Cardiac muscle cell (in vitro differentiated cells and primary cell): ENCODE measurements at places on chromosomes 12 and 14.

DNA sequence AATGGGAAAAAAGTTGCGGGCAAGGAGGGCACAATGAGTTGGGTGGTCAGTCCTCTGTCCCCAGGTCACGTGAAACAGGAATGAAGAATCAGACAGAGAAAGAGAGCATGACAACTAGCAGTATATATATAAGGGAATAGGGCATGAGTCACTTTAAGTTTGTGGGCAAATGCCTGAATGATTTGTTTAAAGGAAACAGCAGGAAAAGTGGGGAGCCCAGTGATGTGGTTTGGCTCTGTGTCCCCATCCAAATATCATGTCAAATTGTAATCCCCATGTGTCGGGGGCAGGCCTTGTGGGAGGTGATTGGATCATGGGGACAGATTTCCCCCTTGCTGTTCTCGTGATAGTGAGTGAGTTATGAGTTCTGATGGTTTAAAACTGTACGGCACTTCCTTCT lies 195.3 kb upstream of the IGF1 start:
- no peak for DNase-seq

DNA sequence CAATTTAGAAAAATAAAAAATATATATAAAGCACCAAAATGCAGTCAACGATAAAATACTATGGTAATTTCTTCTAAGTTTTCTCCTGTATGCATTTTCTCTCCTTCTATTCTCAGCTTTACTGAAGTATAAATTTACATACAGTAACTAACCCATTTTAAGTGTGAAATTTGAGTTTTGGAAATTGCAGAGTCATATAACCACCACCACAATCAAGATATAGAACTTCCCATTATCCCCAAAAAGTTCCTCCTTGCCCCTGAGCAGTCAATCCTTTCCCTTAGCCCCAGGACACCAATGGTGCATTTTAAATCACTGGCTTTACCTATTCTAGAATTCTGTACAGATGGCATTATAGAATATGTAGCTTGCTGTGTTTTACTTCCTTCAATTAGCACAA lies 31.0 kb upstream of the BBS10 start:
- DNase-seq: no peak

DNA sequence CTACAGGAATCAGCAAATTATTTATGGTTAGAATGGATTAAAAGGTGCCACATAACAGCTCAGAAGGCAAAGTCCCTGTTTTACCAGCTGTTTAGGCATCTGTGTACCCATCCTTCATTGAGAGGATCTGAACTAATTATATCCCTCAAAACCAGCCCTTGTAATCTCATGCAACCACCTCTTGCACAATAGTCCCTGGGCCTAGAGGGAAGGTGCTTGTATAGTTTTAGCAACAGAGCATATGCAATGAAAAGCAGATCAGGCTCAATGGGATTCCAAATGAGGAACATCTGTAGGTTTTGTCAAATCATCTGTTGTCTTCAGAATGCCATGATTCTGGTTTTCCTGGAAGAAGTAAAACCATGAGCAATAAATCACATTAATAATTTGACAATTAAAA lies 26.0 kb upstream of the GLIPR1L2 start:
- no peak for DNase-seq

DNA sequence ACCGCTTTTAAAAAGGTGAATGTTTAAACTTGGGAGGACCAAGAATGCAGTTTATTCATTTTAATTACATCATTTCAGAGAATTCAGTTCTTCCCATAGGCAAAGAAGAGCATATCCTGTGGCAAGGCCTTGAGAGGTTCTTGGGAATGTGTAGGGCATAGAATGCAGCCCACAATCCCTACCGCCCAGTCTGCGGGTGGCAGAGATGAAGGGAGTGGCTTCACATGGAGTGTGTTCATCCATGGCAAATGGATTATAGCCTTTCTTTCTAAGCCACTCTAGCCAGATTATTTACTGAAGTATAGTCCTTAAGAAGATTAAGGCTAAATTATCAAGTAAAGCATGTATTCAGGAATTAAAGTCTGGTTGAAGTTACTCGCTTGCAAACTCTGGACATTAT lies 97.4 kb downstream of the TSPAN8 start:
- DNase-seq: no peak

- DNase-seq: no peak
Measured at GRCh38 chr12:94659346-94659930, 9.1 kb upstream of the TMCC3 start.

- peak; percentile 59 for DNase-seq
Measured at GRCh38 chr14:65840786-65841185, 428.3 kb downstream of the FUT8 start.

DNA sequence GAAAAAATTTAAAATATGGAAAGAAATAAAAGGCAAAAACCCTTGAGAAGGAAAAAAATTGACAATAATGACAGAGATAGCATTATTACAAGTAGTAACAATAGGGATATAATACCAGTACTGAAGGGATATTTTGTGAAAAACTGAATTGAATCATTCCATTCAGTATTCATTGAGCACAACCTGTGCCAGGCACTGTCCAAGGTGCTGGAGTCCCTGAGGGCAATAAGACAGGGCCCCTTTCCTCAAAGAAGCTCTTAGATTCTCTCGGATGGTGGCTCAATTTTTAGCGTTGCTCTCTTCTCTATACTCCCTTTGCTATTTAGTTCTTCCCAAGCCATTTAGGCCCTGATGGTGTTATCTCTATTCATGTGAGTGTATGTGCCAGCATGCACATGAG lies 34.3 kb upstream of the GAS2L3 start:
- DNase-seq: peak; percentile 65

DNA sequence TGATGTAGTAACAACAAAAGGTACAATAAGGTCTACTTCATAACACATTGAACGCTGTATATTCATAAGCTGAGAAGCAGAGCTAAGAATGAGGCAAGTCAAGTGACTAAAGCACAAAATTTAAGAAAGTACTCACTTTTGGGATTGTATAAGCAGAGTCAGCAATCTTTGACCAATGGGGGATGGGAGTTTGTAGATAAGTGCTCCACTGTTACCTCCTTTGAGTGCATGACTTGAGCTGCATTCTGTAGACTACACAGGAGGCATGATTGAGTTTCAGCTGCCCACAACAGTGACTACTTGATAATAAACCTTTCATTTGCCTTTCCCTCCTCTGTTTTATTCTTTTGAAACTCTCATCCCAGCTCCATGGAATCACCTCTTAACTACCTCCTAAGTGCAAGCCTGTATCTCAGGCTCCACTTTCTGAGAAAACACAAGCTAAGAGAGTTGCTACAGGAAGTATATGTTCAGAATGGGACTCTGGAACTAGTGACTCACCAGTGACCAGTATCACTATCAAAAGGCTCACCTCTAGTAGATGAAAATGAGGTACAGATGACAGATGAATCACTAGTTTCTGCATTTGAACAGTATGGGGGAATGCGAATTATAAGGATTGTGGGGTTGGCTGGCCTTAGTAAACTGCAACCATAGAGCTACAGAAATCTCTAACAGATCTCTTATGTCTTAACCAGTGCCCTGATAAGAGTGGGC lies 49.2 kb downstream of the SLC35F4 start:
- no peak for DNase-seq

DNA sequence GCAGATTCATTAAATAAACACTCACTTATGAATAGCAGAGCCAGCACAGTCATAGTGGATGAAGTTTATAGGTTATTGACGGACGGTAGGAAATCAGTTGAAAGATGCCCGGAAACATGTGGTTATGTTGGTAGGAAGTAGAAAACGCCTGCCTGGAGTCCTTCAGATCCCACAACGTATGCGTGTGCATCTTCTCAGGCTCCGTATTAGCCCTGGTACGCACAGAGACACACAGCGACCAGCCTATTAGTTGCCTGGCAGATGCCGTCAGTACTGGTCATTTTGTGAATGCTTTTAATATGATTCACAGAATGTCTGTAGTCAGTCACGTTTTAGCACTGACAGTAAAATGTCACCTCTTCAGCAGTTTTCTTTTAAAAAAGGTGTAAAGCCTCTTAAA lies 196.4 kb downstream of the RGS6 start:
- no peak for DNase-seq

GRCh38 chr12:69988481-69989321 lies 163.7 kb downstream of the MYRFL start:
- no peak for DNase-seq

GRCh38 chr12:127286281-127286680 lies 980.7 kb upstream of the TMEM132C start:
- no peak for DNase-seq

- no peak for DNase-seq
Measured at GRCh38 chr14:97426776-97427175, 629.6 kb downstream of the VRK1 start.

DNA sequence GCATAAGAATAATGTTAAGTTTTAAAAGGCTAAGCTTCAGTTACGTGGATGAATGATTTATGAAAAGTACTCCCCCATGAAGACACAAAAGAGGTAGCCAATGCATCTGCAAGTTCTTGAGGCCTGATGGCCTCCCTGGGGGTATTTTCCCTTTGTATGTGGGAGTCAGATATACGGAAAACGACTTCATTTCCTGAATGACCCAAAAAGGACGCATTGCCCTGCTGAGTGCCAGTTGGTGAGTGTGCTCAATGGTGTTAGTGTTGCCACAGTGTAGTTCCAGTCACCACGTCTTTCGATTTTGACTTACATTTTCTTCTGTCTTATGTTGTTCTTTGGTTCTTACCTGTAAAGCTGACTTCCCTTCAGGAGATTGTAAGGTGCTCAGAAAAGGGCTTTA lies 8.0 kb downstream of the ETV6 start:
- no peak for DNase-seq

- no peak for DNase-seq
Measured at GRCh38 chr12:121767525-121768016, 25.9 kb downstream of the RHOF start.

DNA sequence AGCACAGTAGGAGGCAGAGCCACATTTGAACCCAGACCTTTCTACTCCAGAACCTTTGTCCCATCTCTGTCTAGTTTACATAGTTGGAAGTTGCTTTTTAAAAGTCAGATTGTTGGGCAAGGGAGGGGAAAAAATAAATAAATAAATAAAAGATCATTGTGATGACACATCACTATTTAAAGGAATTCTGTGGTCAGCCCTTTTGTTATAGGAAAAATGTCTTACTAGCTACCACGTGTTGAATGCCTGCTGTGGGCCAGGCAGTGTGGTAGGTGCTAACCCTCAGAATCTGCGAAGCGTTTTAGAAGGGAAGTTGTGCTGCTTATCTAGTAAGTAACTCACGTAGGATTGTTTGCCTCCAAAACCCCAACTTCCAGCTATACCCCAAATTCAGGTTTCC lies 62.3 kb downstream of the BHLHE41 start:
- DNase-seq: no peak

- peak; percentile 74 for DNase-seq
Measured at GRCh38 chr12:124734224-124734788, 129.4 kb downstream of the SCARB1 start.

DNA sequence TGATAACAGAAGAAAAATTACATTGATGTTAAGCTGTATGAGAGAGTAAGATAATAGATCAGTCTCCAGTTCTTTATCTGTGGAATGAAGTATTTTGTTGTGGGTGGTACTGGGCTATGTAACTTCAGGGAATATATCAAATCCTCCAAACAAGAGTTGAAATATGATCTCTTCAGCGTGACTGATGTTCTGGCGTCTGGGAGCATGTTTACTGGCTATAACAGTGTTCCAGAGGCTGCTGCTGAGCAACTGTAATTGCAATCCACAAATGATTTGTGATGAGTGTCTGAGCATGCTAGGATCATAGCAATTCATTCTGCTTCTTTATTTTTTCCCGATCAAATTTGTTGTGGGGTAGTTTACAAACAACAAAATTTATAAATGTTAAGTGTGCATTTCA lies 18.6 kb upstream of the CCDC198 start:
- DNase-seq: no peak

- DNase-seq: peak; percentile 69
Measured at GRCh38 chr12:14403711-14404196, 38.3 kb downstream of the ATF7IP start.

- no peak for DNase-seq
Measured at GRCh38 chr14:94998685-94999084, 158.6 kb downstream of the DICER1 start.

DNA sequence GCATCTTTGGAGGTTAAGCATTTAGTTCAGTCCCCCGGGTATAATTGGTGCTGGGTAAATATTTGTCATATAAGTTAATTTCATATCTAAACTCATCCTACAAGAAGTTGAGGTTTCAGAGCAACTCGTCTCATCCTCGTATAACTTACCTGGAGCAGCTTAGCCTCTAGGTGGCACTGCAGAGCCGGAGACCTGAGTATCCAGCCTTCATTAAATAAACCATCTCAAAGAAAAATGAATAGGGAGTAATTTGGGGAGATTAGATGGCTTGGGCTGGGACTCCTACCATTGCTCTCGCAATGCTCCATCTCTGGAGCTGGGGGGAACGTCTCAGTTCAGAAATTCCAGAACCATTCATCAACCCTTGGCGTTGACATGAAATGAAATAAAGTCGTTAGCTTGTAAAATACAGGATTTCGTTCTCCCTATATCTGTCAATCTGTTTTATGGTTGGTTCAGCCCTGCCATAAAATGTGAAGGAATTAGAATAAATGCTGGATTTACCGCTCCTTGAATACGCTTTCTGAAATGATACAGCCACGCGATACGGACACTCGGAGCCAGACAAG lies 122.9 kb upstream of the TMEM132D start:
- no peak for DNase-seq

DNA sequence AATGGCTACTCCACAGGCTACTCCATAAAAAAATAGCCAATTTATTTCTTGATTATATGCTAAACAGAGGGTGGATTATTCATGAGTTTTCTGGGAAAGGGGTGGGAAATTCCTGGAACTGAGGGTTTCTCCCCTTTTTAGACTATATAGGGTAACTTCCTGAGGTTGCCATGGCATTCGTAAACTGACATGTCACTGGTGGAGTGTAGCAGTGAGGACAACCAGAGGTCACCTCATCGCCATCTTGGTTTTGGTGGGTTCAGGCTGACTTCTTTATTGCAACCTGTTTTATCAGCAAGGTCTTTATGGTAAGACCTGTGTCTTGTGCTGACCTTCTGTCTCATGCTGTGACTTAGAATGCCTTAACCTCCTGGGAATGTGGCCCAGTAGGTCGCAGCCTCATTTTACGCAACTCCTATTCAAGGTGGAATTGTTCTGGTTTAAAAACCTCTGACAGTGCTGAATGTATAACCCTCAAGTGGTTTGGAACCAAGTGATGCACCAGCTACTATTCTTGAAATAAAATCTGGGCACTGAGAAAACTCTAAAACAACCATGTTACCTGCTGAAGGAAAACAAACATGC lies 27.7 kb downstream of the C12orf56 start:
- no peak for DNase-seq

DNA sequence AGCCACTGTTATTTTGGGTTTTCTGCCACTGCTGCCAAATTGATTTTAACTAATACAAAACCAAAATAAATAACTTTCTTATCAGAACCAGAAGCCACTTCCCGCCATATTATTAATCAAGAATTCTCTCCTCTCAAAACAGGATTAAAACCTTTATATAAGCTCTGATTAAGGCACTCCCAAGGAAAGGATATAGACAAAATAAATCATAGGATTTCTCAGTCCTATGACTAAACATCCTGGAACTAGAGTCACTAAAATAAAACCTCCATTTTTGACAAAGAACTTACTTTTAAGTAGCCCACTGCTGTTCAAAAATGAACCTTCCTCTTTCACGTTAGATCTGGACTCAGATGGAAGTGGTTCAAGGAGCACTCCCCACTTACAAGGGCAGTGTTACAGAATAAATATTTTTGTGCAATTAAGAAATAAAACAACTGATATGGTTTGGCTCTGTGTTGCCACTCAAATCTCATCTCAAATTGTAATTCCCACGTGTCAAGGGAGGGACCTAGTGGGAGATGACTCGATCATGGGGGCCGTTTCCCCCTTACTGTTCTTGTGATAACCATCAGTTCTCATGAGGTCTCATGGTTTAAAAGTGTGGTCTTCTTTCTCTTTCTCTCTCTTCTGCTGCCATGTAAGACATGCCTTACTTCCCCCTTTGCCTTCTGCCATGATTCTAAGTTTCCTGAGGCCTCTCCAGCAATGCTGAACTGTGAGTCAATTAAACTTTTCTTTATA lies 26.4 kb downstream of the GXYLT1 start:
- DNase-seq: no peak
